ENCODE measurements at places on chromosomes 7 and 10.
A peak's percentile ranks its signal among the peaks of the same experiment; 100 is the strongest.

DNA sequence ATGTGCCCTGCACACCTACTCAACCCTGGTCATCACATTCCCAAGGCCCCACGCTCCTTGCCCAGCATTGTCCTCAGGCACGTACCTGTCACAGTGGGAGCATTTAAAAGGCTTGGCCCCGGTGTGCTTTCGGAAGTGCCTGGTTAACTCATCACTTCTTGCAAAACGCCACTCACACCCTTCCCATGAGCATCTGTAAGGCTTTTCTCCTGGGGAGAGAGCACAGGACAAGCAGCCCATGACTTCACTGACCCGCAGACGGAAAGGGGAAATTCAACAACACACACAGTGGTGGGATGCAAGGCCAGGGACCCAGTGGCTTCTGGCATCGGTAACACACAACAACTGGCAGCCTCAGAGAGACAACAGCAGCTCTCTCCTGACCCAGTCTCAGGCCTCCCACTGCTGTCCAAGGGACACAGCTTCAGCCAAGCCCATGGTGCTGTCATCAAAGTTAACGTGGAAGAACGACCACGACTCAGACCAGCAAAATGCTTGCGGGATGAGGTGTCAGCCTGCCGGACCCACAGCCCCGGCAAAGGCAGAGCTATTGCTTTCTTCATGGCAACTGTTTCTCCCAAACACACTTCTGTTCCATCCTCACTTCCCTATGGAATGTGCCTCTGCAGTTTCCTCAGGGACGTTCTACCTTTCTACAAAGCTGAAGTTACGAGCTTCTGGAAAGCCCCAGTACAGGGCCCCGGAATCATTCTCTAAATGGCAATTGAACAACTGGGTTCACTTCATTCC lies 4.8 kb downstream of the KLF6 start:
- DNase-seq = peak; percentile 80

- no peak for DNase-seq
These were observed 26.8 kb downstream of the NT5C3A start for GRCh38 chr7:33035776-33036175.

- no peak for DNase-seq
These were observed 9.9 kb downstream of the ST7 start for GRCh38 chr7:116963234-116963633.

- DNase-seq = no peak
These were observed 119.2 kb downstream of the LRRC4 start for GRCh38 chr7:127911968-127912511.

DNA sequence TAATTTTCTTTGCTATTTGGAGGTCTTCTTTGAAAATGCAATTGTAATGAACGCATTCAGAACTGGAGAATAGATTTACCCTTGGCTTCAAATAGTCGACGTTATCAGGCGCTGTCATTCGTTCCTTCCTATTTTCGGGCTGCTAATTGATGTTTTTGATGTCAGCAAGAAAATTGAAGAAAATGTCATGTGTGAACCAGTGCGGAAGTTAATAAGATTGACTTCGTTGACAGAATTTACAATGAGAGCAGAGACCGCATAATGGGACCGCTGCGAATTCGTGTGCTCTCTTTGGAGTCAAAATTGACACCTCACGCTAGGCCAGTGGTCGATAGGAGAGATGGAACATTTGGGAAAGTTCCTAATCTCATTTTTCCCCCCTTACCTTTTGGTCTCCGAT lies 168.8 kb downstream of the TCF7L2 start:
- no peak for DNase-seq
